ENCODE measurements at places on chromosomes 2 and 18.

DNA sequence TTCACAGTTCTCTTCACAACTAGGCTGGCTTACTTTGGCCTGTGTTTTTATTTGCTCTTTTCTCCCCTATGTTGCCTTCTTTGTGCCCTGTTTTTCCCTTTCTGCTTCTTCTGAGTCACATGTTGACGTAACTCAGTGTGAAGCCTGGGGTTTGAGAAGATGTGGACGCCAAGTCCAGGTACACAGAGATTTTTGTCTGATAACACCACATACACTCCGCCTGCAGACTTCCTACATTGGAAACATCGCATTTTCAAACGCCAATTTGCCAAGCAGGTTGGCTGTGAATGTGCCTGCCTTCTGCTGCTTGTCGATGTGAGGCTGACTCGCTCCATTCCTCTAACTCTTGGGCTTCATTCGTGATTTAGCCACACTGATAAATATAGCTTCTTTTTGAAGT lies 62.6 kb upstream of the FN1 start:
- DNase-seq = no peak

DNA sequence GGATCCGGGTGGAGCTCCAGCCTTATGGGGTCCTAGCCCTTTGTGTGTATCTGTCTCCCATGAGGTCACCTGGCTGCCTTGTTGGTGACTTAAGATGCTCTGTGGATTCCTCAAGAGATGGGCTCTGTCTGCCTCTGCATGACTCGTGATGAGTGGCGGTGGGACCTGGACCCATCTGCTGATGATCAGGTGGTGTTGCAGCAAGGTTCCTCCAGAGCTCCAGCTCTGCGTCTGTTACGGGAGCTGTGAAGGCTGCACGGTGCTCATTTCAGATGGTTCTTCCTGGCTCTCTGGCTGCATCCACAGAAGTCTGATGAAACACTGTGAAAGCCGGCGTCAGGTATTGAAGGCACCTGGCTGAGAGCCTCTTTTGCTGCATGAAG lies 2.4 kb downstream of the AGAP1 start:
- DNase-seq = no peak

DNA sequence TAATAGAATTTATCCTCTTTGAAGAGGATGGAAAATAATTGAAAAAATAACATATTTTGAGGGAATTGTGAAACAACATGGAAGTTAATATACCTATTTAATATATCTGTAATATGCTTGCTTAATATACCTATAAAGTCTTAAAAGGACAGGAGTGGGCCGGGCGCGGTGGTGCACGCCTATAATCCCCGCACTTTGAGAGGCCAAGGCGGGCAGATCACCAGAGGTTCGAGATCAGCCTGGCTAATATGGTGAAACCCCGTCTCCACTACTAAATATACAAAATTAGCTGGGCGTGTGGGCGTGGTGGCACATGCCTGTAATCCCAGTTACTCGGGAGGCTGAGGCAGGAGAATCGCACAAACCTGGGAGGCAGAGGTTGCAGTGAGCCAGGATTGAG lies 254.9 kb downstream of the TMX3 start:
- no peak for DNase-seq

DNA sequence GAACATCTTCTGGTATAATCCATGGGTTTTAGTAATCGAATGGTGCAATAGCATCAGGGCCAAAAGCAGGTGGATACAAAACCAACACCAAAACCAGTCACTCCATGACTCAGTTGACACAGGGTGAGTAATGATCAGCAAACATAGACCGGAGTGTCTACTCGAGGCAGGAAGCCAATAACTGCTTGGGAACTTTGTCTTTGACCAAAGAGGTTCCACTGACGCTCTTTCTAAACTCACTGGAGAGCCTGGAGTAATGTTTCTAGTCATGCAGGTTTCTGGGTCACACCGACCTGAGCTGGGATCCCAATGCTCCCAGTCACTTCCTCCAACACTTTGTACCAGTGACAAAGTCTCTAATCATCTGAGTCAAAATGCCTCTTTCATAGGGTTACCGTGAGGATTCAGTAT lies 30.9 kb downstream of the MREG start:
- no peak for DNase-seq

DNA sequence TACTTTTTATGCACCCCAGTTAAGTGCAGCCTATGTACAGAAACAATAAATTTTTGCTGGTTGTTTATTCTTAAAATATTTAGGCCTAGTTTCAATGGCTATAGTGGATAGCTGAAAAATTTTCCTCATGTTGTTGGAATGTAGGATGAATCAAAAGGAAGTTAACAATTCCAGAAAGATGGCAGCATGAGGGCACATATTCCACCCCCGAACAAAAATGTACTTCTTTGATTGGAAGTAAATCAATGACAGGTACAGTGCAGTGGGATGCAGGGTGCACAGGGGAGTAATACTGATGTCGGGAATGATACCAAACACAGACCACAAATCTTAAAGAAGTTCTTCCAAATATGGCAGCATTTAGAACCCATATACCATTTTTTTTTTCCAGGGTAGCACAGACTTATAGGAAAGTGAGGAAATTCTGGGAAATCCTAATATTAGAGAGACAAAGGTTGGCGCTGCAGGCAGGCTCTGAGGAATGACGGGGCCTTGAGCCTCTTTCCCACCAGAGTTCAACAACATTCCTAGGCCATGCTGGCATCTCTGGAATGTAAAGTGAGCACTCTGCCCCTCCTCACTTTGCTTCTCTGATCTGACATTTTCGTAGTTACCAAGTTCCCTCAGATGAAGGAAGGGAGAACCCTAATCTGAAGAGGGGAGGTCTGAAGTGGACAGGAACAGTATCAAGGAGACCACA lies 36.6 kb upstream of the IKZF2 start:
- no peak for DNase-seq

Measured in stimulated activated CD8-positive, alpha-beta memory T cell treated with anti-CD3 and anti-CD28 coated beads, Interleukin-2, amount 100 ng/mL, for 1 hour (primary cell).